ENCODE measurements at places on chromosomes 16 and 17.

DNA sequence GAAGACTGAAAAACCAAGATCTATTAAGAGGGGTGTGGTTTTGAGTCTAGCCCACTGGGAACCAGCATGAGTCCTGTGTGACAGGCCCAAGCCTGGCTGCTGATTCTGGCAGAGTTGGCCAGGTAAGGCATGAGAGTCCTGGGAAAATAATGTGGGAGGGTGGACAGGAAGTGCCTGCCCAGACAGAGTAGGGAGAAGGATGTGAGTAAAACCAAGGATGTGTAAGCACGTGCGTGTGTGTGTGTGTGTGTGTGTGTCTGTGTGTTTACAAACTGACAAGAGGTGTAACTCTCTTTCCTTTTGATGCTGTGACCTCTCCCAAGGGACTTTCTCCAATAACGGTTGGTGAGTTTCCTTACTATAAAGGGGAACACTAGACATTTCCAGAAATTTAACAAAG, 15.6 kb upstream of the TEX2 start:
- DNase-seq, result peak; percentile 53

DNA sequence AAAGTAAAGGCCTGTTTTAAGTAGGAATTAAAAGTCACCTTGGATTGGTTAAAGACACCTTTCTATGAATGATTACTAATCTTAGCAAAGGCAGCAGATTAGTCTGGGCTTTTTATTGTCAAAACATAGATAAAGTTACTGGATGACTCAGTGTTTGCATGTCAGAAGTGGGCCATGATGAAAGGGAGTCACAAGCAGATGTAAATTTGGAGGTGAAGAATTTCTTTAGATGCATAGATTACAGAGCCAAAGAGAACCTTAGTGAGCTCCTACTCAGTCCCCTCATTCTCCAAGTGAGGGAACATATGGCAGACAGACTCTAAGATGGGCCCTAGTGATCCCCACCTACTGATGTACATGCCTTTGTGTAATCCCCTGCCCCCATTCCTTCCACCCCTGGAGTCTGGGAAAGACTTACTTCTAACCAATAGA, 124.5 kb downstream of the HS3ST3A1 start:
- peak; percentile 26 for DNase-seq

DNA sequence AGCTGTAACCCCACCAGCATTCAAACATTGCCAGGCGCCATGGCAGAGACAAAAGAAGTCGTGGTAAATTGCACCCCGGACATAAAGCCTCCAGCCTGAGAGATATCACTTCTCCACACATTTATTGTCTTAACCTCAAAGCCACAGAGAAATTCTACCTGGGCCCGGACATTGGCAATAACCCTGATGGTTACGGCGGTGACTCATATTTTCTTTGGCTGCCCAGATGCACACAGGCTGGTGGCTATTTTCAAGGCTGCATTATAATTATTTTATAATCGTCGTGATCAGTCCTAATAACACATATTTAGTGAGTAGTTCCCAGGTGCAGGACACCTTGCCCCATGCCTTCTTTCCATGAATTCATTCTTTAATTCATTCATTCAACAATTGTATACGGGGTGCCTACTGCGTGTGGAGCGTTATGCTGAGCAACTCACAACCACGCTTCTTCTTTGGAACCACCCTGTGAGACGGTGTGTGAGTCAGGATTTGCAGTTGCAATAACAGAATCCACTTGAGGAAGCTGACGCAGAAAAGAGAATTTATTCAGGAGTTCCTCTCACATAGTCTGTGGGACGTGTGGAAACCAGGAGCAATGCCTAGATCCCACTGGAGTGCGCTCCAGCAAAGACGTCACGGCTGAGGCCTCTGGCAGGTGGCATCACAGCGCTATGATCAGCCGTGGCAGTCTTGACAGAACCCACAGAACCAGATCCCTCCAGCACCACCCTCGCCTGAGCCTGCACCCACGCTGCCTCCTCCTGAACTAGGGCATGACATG, 245.7 kb downstream of the FOXL1 start:
- DNase-seq, result no peak

DNA sequence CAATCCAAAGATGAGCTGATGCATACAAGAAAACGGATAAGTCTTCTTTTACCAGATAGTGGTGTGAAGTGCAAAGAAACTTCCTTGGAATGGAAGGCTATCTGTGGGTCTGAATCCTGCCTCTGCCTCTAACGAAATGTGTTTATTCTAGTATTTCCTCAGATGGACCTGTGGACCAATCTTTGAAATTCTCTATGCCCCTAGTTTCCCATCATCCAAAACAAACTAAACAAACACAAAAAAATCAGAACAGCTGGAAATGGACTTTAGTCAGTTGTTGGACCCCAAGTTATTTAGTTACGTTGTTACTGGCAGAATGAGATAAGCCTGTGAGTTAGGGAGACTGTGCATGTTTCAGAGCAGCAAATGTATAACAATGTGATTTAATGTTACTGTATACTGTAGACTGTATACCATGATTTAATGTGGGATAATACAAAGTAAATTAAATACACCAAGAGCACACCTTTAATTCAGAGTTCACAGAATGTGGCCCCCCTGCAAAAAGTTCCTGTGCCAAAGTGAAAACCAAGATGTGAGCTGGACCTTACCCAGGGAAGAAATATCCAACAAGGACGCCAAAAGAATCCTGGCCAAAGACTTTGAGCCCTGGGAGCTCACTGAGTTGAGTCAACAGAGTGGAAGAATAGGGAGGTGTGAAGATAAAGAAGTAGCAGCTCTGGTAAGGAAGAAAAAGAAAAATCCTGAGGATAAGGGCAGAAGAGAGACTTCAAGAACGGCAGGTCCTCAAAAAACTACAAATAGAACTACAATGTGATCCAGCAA, 255.2 kb downstream of the CNTNAP4 start:
- DNase-seq, result no peak

DNA sequence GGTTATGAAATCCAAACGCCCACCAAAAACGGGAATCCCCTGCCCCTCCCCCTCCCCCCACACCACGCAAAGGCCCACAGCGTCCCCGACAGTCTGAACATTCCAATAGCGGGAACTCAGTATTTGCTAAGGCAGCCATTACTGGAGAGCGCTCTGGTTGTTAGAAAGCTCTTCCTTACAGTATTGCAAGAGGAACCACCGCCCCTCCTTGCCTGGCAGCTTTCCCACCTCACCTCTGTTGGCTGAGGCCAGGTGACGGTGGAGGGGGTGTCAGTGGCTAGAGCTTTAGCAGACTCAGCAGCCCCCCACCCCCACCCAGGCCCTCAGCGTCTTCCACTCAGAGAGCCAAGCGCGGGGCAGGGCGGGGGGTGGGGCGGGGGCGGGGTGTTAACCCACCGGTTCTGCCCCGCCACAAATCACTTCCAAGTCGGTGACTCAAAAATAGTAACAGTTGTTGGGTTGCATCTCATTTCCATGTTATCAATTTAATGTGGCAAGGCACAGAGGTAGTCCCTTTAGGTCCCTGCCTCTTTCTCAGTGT, 2.2 kb upstream of the PLEKHH3 start:
- peak; percentile 78 for DNase-seq

DNA sequence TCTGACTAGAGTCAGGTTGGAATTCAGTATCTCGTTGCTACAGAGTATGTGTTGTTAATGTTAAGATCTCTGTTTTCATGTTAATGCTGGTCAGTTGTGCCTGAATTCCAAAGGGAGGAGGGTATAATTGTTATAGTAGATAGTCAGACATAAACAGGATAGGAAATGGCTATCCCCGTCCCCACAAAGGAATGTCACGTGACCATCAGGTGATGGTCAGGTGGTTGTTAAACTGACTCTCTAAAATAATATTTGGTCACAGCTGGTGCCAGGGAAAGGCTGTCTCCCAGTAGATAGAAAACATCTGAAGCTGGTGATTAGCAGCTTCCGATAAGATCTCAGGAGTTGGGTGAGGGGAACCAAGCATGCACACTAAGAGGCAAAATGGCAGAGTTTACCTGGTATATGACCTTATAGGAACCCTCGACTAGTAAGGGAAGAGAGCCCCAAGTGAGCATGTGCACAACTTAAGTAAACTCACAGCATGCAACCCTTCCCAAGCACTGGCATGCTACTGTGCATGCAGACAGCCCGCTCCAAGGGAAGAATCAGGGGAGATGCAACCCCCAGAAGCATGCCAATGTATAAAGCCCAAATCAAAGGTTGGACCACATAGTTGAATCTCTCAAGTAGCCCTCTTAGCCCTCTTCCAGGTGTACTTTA, 27.4 kb upstream of the SLC6A2 start:
- no peak for DNase-seq

DNA sequence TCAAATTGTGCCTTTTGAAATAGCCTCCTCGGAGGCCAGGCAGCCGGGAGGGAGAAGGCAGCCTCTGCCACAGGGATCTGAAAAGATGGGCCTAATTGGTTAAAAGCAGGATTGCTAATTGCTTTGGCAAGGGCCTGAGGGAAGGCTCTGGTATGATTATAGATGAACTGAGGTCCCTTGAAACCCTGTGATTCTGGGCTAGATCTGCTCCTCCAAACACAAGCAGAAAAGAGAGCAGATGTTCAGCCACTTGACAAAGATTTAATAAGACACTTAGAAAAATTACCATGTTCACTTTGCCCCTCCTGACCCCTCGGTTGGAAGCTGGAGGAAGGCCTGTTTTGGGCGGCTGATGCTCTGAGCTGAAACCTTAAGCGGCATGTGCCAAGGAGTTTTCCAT, 209.5 kb upstream of the MPHOSPH6 start:
- no peak for DNase-seq

DNA sequence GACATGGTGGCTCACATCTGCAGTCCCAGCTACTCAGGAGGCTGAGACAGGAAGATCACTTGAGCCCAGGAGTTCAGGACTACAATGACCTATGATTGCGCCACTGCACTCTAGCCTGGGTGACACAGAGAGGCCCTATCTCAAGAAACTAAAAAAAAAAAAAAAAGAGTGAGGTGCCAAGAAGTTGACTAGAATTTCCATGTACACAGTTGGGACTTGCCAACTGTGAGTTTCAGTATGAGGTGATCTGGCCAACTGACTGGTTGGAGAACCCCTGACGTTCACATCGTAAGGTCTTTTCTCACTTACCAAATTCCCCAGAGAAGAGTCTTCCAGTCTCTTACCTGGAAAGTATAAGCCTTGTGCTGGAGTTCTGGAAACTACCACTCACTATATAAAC, 3.1 kb upstream of the MED11 start:
- no peak for DNase-seq

DNA sequence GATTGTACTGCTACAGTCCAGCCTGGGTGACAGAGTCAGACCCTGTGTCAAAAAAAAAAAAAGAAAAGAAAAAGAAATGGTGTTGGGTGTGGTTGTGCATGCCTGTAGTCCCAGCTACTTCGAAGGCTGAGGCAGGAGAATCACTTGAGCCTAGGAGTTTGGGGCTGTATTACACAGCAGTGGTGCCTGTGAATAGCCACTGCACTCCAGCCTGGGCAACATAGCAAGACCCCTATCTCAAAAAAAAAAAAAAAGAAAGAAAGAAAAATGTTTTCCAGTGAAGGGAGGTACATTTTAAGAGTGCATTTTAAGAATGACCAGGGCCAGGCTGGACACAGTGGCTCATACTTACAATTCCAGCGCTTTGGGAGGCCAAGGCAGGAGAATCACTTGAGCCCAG, 6.3 kb downstream of the ARL2BP start:
- DNase-seq, result no peak

DNA sequence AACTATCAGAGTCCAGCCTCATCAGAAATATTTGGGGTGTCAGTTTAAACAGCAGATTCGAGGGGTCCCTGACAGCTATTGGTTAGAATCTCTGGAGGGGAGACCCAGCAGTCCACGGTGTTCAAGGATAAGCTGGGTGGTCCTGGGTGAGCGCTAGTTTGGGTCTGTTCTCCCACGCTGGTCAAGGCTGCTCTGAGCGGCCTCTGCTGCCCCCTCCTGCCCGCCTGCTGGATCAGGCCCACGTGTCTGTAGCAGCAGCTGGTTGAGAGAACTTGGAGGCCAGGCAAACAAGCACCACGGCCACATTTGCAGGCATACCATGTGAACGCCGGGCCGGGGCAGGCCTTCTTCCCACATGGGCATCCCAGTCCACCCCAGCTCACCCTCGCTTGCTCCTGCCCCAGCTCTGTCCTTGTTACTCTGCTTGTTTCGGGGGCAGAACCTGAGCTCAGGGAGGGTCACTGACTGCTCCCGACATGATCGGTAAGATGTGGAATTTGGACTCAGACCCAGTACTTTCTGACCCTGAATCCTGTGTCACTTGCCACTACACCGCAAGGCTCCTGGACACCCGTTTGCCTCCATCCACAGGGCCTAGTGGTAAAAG, 7.4 kb downstream of the FOXF1 start:
- DNase-seq, result peak; percentile 79

DNA sequence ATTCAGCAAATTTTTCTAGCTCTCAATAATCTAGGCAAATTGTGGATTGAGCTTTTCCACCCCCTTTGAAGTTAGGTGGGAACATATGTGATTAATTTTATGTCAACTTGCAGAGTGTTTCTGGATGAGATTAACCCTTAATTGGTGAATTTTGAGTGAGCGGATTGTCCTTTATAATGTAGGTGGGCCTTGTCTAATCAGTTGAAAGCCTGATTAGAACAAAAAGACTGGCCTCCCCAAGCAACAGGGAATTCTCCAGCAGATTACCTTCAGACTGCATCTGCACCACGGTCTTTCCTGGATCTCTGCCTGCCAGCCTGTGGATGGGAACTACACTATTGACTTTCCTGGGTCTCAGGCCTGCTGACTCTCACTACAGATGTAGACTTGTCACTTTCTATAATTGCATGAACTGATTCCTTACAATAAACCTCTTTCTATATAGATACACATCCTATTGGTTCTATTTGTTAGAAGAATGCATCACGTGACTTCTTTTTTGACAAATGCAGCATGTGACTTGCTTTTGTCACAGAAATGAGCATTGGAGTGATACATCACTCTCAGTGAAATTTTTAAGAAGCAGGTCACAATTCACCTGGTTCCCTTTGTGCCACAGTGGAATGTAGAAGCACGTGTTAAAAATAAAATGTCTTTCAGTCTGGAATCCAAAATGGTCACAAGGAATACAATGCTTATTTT, 1038.3 kb downstream of the CDH11 start:
- DNase-seq, result no peak

GRCh38 chr17:57833179-57833939, 16.5 kb downstream of the MRPS23 start:
- peak; percentile 82 for DNase-seq

- DNase-seq, result no peak
Observed at GRCh38 chr16:31344712-31345111, 10.3 kb upstream of the ITGAX start.

DNA sequence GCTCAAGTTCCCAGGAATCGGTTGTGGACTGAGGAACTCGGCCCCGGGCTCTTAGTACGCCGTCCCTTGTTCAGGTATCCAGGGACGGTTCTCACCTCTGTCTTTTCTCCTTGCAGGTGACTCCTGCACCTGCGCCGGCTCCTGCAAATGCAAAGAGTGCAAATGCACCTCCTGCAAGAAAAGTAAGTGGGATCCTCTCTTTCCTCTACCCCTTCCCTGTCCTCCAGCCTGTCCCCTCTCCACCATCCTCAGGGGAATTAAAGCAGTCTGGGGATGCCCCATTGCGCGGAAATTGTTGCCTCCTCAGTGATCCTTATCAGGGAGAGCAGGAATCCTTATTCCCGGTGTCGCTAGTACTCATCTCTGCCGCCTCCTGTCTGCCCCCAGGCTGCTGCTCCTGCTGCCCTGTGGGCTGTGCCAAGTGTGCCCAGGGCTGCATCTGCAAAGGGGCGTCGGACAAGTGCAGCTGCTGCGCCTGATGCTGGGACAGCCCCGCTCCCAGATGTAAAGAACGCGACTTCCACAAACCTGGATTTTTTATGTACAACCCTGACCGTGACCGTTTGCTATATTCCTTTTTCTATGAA, 585 bp downstream of the MT2A start:
- DNase-seq, result no peak

GRCh38 chr16:27924411-27925118, 138.9 kb downstream of the GSG1L start:
- DNase-seq, result peak; percentile 29

GRCh38 chr17:31321966-31322365, 544 bp upstream of the EVI2A start:
- no peak for DNase-seq
